ENCODE measurements at places on chromosomes 3 and 15.

- no peak for DNase-seq
These were observed 61.7 kb downstream of the LDHAL6B start for GRCh38 chr15:59268168-59268851.

DNA sequence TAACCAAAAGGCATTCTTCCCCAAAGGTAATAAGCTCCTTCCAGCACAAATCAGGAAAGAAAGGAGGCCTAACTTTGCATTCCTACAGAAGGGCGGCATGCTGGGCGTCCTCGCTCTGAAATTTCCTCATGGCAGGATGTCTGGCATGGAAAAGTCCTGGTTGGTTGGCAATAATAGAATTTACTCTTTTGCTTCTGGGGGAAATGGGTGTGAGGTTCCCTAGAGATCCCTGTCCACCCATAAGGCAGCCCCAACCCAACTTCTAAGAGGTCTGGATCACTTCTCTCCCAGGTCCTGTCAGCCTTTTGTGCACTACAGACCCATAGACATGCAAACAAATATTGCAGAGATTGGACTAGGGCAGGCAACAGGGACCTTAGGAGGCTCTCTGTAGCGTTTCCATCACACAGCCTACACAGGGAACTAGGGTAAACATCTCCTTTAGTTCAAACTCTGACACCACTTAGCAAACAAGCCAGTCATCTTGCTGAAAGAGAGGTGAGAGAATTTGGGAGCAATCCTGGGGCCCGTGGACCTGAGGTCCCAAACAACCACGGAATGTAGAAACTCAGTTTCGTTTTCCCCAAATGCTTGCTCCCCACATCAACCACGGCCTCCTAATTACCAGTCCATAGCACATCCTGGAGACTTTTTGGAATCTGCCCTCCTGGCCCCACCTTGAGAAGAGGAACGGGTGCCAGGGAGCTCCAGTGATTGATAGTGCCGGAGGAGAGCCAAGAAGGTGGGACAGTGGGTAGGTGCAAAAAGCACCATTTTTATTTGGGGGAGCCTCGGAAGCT, 2.1 kb downstream of the ZIC4 start:
- DNase-seq, result no peak

GRCh38 chr3:131794766-131795388, 239.9 kb downstream of the CPNE4 start:
- no peak for DNase-seq

DNA sequence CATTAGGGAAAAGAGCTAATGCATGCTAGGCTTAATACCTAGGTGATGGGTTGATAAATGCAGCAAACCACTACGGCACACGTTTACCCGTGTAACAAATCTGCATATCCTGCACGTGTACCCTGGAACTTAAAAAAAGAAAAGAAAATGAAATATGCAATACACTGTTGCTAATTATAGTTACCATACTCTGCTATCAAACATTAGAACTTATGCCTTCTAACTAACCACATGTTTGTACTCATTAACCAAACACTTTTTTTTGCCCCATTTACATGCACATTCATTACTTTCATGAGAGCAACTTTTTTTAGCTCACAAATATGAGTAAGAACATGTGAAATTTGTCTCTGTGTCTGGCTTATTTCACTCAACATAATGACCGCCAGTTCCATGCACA, 253.1 kb downstream of the CGGBP1 start:
- DNase-seq, result no peak

DNA sequence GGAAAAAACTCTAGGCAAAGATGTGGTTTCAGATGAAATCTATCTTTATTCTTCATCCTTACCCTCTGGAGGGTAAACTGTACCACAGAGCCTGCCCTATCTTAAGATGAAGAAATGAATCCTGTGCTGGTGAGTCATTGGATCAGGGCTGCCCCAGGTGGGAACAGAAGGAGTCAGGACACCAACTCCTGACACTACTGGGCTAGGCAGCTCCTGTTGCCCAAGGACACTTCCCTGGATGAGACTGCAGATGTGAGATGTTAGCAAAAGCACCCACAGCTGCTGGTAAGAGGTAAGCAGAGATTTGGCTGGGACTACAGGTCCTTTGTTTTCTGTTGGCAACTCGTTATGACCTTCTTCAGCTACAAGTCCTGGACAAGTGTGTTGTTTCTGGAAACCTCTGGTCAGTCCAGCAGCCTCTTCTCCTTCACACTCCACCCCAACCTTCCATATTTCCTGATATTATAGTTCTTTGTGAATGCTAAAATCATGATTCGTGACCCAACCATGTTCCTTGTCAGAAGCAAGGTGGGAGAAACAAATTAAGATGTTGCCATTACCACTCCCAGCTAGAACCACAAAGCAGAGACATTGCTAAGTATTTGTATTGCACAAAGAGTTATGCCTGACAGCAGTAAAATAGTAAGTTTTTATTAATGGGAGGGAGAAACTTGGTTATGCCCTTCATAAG, 104.2 kb upstream of the TGFBR2 start:
- no peak for DNase-seq

DNA sequence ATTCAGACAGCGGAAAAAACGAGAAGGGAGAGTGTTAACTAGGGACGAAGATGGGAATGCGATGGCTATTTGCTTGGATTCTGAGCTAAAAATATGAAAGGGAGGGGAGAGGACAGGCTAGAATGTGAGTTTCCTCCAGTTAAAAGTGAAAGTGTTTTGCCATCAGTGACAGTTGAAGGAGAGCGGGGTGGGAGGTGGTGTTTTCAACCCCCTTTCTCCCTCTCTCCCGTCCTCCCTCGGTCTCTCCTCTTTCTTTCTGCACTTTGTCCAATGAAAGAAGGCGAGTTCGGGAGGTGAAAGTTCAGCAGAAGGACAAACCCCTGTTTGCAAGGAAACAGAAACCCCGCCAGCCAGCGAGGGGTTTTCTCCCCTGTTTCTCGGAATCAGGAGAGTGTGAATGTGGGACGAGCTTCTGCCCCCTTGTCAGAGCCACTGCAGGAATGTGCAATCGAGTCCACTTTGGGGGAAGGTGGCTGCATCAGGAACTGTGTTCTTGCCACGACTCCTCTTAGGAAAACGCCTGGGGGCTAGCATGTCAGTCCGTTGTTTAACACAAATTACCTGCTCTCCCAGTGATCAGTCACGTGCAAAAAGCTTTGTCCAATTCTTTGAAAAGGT, 975 bp upstream of the FOXP1 start:
- peak; percentile 48 for DNase-seq

- DNase-seq, result no peak
These were observed 88.3 kb downstream of the NPAP1 start for GRCh38 chr15:24763891-24764290.

GRCh38 chr15:31365655-31366127, 39.1 kb downstream of the KLF13 start:
- peak; percentile 88 for DNase-seq

- DNase-seq, result no peak
These were observed 534.4 kb downstream of the ZNF385D start for GRCh38 chr3:21216598-21216997.

DNA sequence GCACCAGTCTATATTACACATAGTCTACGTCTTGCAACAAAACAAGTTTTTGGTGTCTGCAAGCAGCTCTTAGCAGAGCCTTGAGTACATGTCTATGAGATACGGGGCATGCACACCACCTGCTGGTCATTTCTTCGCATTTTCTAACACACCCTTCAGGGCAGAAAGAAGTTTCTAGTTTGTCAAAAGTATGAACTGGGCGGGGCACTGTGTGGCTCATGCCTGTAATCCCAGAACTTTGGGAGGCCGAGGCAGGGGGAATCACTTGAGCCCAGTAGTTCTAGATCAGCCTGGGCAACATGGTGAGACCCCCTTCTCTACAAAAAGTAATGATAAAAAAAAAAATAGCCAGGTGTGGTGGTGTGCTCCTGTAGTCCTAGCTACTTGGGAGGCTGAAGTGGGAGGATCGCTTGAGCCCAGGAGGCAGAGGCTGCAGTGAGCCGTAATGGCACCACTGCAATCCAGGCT, 64.2 kb upstream of the ARL8B start:
- no peak for DNase-seq

DNA sequence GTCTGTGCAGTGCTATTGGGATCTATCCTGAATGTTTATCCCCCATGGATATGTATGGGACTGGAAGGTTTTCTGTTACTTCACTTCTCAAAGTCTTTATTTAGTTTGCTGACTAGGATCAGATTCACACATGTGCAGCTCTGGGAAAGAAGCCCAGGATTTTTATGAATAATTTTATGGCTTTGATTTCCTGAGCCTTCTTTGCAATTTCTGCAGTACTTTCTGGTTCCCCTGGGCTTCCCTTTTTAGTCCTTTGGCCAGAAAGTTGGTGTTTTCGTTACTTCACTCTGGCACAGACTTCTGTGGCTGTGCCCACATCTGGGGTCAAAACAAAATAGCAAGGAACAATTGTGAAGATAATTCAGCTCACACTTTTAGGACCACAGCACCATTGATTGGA, 721.0 kb downstream of the OTOL1 start:
- no peak for DNase-seq

- DNase-seq, result no peak
These were observed 871.0 kb upstream of the CFAP20DC start for GRCh38 chr3:59920822-59921221.

GRCh38 chr3:168989396-168989795, 674.1 kb downstream of the MECOM start:
- no peak for DNase-seq

DNA sequence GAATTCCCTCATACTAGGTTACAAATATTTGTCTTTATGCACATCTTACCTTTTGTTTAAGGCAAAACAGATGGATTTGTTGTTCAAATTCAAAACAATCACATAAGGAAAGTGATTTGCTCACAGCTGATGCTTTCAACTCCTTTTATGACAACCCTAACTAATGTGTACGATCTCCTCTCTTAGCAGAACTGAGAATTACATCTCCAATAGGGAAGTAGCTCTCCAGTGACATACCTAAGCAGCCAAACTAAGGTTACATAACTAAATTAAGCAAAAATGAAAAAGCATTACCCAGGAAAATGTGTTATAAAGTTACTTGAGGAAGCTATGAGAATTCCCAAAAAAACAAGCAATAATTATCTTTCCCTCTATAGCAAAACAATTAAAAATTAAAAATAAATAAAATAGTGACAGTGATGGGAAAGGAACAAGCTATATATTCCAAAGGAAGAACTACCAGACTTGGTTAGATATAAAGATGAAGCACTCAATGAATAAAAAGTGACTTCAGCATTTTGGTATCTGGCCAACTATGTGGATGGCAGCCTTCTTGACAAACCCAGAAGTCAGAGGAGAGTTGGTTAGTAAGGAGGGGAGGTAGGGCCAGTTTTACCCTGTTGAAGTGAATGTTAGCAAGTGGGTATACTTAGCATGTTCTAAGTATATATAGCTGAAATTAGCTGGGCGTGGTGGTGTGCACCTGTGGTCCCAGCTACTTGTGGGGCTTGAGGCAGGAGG, 32.4 kb downstream of the PEAK1 start:
- no peak for DNase-seq

DNA sequence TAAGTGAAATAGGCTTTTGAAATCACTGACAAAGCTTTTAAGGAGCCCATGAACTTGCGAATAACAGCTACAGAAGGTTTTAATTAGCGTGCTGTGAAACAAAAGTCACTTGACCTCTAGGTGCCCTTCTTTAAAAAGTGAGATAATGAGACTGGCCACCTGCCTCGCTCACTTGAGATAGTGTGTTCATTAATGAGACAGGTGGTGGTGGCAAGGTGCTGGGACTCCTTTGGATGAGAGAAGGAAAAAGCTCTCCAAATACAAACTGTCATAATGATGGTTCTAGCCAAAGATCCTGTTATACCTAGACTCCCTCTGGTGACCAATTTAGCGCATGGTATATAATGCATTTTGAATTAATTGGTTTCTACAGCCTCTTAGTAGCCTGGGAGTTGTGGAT, 22.7 kb upstream of the IREB2 start:
- DNase-seq, result no peak

GRCh38 chr3:149377408-149378364, at the start of gene TM4SF1:
Gene TM4SF1, minus strand, starts transcription at chr3:149377649. Its CDS starts 102 bp downstream, at chr3:149377547.
- DNase-seq, result no peak

DNA sequence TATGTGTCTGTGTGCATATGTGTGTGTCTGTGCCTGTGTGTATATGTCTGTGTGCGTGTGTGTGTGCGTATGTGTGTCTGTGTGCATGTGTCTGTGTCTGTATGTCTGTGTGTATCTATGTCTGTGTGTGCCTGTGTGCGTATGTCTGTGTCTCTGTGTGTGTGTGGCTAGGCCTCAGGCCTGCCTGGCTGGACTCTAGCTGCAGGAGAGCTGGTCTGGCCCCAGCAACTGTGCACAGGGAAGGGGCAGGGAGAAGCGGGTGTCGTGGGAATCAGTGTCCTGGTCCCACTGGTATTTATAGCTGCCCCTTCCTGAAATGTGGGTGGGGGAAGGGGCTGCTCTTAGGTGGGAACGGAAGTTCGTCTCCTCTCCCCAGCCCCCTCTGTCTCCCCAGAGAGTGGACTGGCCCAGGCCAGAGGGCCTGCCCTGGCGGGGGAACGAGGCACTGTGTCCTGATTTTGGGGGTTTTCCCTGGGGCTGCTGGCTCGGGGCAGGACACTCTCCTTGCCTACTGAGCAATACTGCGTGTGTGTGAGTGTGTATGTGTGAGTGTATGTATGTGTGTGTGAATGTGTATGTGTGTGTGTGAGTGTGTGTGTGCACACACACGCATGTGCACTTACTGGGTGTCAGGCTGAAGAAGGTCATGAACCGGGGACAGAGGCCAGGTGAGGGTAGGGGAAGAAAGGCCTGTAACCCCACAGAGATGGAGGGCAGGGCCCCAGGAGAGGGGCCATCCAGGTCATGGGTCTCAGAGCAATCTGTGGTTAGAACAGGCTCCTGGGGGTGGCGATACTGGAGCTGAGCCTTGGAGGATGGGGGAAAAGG, 6.6 kb downstream of the CSPG4 start:
- no peak for DNase-seq

DNA sequence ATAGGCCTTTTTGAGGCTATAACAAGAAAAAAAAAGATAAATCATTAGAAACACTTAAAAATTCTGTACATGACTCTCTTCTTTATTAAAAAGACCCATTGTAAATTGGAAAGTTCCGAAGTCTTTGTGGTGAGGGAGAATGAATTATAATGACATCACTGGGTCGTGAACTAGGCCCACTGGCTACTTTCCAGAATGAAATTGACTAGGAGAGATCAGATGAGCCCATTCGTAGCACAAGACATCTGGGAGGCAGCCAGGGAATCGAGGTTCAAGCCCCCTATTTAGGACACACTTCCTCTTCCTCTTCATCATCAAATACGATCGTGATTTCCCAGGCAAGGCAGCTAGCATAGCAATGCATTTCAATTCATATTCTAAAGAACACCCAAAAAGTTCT, 889.8 kb upstream of the NR2F2 start:
- no peak for DNase-seq

DNA sequence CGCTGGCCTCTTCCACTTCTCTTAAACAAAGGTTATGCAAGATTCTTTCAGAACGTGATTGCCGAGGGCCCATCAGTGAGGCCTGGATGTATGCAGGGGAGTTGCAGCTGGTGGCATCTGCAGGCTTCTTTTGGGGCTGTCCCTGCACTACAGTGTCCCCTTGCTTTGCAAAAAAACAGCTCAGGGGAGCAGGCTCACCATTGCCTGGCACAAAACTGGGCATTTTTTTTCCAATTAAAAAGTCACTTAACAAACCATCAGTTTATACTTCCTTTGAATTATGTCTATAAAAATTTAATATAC, 148.6 kb downstream of the ATP10A start:
- no peak for DNase-seq

All from amygdala (tissue), 56 donors.